ENCODE measurements at places on chromosomes 1 and 21.

GRCh38 chr1:7117399-7118281, 332.4 kb downstream of the CAMTA1 start:
- no peak for DNase-seq

GRCh38 chr1:30735668-30736498, 12.5 kb upstream of the MATN1 start:
- DNase-seq = no peak

DNA sequence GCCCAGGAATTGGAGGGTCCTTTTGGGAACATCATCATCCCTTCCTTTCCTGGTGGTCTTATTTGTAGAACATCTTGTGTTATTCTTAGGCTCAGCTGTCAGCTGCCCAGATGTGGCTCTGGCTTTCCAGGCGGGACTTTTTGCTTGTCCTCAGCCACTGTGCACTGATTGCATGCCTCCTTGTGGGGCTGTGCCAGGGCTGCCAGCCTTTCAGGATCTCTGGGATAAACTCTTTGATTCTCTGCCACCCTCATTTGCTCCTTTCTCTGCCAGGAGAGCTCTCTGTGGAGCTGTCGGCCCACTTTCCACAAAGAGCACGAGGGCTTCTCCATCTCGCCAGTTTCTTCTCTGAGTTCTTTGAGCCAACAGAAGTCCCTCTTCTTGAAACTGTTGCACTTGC, 63.1 kb downstream of the PTPRU start:
- no peak for DNase-seq

DNA sequence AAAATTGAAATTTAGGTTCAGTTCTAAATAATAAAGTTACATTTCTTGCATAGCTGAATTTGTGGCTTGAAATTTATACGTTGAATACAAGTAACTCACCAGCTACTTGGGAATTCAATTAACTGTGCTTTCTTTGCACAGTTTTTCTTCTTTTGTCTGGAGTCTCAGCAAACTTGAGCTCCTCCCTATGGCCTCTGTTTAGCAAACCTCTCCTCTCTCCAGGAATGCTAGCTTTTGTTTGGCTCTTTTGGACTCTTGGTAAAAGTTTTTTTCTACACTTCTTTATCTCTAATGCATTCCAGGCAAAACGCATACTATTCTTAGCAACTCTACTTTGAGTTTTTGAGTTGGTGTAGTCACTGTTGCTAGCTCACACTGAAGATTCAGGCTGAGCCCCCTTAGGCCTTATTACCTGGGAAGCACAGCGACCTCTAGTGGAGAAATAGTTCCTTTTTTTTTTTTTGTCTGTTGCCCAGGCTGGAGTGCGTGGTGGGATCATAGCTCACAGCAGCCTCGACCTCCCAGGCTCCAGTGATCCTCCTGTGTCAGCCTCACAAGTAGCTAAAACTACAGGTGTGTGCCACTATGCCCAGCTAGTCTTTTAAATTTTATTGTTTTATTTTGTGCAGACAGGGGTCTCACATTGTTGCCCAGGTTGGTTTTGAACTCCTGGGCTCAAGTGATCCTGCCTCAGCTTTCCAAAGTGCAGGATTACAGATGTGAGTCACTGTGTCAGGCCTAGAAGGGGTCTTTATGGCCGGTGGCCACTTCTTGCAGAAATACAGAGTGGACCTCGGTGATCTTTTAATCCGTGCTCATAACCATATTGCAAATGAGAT, 61.7 kb downstream of the CASQ2 start:
- DNase-seq = no peak

DNA sequence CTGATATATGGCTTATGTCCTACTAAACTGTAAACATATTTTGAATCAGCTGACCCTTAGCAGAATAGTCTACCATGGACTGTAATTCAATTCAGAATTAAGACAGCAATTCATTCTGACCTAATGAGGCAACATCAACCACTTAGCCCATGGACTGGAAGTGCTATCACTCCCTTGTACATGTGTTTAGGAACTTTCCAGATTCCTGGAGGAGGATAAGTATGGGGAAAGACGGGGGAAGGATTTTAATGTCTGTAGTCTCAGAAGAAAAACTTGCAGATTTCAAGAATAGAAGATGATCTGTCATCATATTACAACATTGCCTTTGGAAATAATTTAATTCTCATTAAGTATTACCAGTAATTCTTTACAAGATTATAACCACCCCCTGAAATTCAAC, 56.3 kb downstream of the PTGFR start:
- DNase-seq = no peak

- no peak for DNase-seq
Observed at GRCh38 chr1:53448241-53448841, 10.9 kb upstream of the DMRTB1 start.

- DNase-seq = no peak
Observed at GRCh38 chr1:152112101-152112884, 3.0 kb downstream of the TCHH start.

GRCh38 chr1:29488794-29489311, 252.5 kb downstream of the PTPRU start:
- no peak for DNase-seq

- DNase-seq = no peak
Observed at GRCh38 chr1:219294251-219294650, 120.6 kb downstream of the LYPLAL1 start.

GRCh38 chr1:173020138-173020750, 30.5 kb downstream of the TNFSF18 start:
- no peak for DNase-seq

DNA sequence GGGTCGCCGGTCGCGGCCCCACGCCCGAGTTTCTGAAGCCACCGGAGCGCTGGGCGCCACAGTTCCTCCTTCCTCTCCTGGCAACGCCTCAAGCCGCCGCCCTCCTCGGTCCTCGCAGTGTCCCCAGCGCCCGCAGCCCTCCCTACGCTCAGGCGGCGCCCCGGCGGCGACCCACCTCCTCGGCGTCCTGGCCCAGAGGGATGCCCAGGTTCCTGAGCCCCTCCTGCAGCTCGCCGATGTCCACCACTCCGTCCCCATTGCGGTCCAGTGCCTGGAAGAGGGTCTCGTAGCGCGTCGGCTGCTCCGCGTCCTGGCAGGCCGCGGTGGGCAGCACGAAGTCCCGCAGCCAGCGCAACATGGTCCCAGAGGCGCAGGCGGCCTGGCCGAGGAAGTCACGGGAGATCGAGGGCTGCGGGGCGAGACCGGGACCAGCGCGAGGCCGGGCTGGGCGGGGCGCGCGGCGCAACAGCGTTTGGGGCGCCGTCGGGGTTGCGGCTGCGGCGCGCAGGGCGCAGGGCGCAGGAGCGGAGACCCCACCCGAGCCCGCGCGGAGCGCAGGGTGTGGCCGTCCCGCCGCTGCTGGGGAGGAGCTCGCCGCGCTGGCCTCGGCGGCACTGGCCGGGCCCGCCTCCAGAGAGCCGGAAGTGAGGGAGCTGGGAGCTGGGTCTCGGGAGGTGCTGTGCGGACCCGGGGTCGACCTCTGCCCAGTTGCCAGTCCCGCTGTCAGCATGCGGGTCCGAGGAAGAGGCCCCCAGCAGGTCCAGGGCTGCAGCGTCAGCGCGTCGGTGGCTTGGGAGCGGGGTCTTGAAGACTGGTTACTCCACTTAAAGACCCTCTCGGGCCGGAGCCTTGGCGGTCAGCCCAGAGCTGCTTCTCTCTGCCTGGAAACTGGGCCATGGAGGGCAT, at the start of gene SLC25A24:
TSS of gene SLC25A24 (minus strand) at position 563 of the 906 bp plus-strand sequence. CDS start at position 358, 205 bp downstream.
- peak; percentile 47 for DNase-seq

- no peak for DNase-seq
Observed at GRCh38 chr1:39094685-39095084, 68.5 kb downstream of the NDUFS5 start.

- no peak for DNase-seq
Observed at GRCh38 chr1:203273869-203274602, 31.3 kb upstream of the BTG2 start.

DNA sequence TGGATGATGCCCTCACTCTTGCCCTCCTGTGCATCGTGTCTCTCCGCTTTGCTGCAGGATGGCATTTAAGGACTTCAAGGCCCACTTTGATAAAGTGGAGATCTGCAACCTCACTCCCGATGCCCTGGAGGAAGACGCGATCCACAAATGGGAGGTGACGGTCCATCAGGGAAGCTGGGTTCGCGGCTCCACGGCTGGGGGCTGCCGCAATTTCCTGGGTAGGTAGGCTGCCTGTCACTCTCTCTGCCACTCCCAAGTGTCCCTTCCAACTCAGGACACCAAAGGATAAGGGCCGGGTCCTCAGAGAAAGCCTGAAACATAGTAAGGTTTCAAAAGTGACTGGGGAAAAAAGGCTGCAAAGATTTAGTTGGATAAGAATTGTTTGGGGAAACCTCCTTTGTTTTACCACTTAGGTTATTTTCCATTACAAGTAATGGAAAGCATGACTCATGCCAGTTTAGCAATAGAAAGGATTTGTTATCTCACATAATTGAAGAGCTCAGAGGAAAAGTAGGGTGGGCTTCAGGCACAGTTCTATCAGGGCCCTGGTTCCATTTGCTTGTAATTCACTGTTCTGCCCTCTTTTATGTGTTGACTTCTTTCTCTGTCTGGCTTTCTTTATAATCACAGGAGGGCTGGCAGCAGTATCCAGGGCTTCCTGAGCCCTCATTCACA, 31.9 kb downstream of the CAPN9 start:
- DNase-seq = no peak

GRCh38 chr1:165686121-165686970, 12.0 kb downstream of the ALDH9A1 start:
- DNase-seq = no peak

DNA sequence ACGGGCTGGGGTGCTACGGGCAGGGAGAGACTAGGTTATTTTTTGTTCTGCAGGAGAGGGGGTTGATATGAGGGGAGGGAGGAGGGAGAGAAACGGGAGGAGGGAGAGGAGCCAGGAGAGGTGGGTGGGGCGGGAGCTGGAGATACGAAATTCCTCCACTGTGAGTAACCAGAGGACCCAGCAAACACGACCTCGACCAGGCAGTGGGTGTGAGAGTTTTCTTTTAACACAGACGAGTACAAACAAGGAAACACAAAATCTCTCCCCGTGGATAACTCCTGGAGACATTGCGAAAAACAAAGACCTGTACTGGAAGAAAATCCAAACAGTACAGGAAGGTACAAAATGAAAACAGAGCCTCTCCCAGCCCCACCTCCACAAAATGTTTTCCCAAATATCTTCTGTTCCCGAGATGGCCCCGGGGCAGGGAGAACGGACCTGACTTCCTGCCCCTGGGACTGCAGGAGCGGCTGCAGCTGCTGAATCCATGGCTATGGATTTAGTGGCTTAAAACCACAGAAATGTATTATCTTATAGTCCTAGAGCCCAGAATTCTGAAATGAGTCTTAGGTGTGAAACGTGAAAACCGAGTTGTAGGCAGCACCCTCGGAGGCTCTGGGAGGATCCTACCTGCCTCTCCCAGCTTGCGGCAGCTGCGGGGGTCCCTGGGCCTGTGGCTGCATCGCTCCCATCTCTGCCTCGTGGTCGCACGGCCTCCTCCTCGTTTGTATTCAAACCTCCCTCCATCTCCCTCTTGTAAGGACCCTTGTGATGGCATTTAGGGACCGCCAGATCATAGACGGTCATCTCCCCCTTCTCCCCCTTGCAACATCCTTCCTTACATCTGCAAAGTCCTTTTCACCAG, 82.2 kb downstream of the RIPK4 start:
- no peak for DNase-seq

- no peak for DNase-seq
Observed at GRCh38 chr1:209513226-209513625, 70.3 kb upstream of the CAMK1G start.

- DNase-seq = no peak
Observed at GRCh38 chr1:225873281-225873850, 8.8 kb downstream of the TMEM63A start.

DNA sequence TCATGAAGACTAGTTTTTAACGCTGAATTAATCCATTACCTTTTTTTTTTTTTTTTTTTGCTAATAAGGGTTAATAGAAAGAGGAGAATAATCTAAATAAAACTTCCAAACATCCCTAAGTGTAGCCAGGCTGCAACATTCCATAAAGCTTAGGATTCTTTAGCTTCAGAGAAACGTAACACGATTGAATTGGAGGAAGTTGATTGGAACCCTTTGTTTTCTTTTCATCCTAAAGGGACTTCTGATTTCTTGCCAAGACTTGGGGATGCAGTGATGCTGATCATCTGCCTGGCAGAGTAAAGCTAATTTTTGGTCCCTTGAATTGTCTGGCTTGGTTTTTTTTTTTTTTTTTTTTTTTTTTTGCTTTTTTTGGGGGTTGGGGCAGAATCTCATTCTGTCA, 142.9 kb downstream of the VPS13D start:
- no peak for DNase-seq

GRCh38 chr1:17498214-17498613, 41.3 kb upstream of the ARHGEF10L start:
- DNase-seq = no peak

DNA sequence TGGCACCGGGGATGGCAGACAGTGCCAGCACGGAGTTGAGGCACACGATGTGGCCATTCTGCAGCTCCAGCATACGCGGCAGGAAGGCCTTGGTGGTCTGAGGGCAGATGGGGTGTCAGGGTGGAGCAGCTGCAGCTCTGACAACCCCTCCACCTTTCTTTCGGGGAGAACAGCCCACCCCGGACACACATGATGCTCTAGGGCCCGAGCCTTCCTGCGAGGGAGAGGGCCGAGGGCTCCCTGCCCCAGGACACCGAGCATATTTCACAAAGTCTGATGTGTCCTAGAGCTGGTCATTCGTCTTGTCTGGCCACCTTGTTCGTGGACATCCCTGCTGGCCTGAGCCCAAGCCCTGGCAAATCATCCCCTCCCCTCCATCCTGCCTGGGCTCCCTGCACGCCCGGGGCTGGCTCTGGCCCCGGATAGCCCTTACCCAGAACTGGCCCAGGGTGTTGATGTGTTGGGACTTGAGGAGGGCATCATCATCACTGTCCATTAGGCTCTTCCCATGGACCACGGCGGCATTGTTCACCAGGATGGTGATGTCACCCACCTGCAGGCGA, 39.1 kb downstream of the DHRS3 start:
- no peak for DNase-seq

DNA sequence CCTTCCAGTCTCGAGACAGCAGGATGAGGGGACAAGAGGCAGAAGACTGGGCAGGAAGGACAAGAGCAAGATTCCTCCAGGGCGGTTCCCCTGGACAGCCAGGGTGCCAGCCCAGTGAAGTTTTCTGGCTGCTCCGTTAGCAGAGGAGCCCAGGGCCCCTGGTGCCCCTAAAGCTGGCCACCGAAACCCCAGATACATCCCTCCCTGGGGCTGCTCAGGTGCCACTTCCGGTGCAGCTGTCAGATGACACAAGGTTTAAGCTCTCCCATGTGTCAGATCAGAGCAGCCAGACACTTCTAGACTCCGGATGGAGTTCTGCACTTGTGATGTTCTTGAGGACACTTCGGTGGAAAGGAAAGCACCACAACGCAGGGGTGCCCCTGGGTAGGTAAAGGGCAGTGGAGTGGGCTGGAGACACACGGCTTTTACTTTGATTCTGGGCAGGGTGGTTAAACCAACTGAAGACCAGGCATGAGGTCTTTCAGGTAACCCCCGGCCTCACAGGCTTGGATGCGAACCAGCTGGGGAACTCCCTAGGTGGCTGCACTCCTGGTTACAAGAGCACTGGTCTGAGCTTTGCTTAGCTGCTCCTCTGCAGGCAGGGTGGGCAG, 85.7 kb downstream of the ITPKB start:
- DNase-seq = peak; percentile 33

- no peak for DNase-seq
Observed at GRCh38 chr1:104648269-104648691, 898.6 kb downstream of the AMY1C start.

- no peak for DNase-seq
Observed at GRCh38 chr1:54095546-54096226, 42.3 kb downstream of the TCEANC2 start.

Measured in stimulated activated CD4-positive, alpha-beta T cell treated with anti-CD3 and anti-CD28 coated beads, TNF-alpha, amount 100 ng/mL, for 1 hour (primary cell).